RWPE2 (cell line): ENCODE measurements at places on chromosomes 1 and 21.

- no peak for DNase-seq
Measured at GRCh38 chr1:206808615-206809014, 36.3 kb upstream of the IL10 start.

- DNase-seq: no peak
Measured at GRCh38 chr1:93399781-93400180, 48.1 kb upstream of the FNBP1L start.

GRCh38 chr21:38229260-38229877 is 27.4 kb upstream of the KCNJ15 start:
- DNase-seq: no peak

DNA sequence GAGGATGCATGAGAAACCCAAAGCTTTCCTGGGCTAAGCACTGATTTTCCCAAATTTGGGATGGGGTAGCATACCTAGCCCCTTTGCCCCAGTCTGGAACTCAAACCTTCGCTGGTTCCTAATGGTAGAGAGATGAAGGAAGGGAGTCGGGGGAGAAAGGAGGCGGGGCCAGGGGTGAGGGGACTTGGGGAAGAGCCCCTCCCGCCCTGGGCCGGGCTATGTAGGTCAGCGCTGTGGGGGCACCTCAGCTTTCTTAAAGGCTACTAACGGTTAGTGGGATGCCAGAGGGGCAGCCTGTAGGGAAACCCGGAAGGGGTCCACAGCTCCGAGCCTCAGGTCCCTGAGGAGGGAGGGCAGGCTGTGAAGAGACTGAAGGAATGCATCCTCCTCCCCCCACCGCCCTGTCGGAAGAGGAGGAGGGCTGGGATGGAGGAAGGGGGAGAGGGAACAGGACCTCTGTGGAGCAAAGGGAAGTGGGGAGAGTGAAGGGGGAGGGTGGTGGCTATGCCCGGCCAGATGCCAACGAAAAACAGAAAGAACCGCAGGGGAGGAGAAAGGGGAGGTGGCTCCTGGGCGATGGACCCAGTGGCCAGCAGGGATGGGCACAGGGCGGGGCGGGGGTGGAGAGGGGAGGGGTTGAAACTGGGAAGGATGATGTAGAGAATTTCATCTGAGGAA is 1.3 kb downstream of the CADM3 start:
- DNase-seq: no peak

- no peak for DNase-seq
Measured at GRCh38 chr1:75742047-75742625, 17.6 kb downstream of the ACADM start.

- DNase-seq: no peak
Measured at GRCh38 chr21:14403681-14404318, 20.9 kb upstream of the HSPA13 start.

DNA sequence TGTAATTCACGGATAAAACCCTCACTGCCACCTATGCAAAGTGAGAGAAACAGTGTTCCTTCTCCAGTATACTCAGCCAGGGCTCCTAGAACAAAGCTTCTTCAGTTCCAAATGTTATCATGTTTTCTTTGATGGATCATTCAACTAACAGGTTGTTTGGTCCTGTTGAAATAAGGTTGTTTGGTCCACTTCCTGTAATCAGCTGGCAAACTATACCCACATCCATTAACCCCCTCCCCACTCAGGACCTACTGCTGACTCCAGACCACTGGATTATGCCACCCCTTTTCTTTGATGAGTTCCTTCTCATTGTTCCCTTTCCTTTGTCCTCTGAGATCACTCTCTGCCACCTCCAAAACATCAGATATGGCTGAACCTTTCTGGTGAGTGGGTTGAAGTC is 267.7 kb upstream of the USP25 start:
- DNase-seq: no peak

DNA sequence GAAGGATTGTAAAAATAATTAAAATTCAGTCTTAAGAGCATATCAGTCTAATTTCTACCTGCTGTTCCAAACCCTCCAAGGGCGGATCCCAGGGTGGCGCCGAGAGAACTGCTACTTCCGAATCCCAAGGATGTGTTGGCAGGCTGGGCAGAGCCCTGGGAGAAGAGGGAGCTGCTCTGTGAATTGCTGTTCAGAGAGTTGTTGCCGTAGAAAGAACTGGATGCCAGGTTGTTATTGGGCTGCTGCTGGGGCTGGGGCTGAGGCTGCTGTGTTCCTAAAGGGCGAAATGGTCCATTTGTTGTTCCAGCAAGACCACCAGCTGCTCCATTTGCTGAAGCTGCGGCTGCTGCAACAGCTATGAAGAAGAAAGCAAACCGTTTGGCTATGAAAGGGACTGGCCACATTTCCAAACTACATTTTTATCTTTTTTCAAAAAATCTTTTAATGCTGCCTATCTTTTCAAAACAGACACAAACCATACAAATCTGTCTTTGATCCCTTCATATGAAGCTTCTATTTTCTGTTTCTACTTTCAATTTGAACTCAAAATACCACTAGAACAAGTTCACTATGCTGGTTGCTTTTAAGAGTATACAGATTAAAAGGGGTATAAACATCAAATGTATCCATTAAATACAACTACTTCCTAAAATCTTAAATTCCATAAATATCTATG is 57.5 kb upstream of the SDC3 start:
- no peak for DNase-seq

DNA sequence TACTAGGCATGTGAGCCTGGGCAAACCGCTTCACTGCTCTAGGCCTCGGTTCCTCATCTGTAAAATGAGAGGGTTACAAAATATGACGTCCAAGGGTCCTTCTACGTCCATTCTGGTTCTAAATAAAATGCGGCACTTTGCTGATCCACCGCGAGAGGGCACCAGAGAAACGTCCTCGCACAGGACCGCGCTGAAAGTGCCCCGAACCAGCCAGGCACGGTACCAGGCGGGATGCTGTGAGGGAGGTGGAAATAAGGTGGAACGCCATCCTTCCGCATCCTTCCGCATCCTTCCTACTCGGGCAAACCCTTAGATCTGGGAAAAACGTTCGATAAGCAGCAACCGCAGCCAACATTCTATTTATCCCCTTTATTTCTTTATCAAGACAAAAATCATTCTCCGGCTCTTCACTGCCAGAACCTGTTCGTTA is 60.3 kb upstream of the KRTAP19-8 start:
- DNase-seq: no peak

GRCh38 chr1:205951746-205952145 is 8.5 kb upstream of the SLC26A9 start:
- DNase-seq: no peak
